ENCODE measurements at places on chromosomes 3 and 15.

GRCh38 chr15:48761393-48762158 is 49.3 kb downstream of the CEP152 start:
- no peak for DNase-seq

GRCh38 chr3:77042343-77042742 is 2.4 kb downstream of the ROBO2 start:
- no peak for DNase-seq

GRCh38 chr3:194994551-194994981 is 276.4 kb downstream of the XXYLT1 start:
- DNase-seq, result no peak

DNA sequence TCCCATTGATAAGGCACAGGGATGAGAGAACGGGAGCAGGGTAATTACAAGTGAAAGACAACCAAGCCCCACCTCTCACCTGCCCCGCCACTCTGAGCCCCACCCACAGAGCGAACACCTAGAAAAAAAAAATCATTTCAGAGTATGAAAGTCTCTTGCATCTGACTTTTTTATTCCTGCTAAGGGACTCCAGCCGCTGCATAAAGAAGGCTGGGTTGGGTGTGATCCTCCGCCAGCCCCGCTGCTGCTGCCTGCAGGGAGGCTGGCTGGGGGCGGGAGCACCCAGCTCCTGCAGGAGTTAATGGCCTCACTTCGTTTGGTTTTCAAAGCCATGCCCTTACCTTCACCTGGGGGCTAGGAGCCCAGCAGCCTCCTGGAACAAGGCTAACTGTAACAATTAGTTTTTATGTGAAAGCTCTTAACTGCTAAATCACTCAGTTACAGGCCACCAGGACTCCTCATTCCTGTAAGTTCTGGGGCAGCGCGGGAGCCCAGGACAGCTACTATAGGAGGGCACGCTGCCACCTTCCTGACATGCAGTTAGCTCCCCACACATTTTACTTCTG is 78.0 kb upstream of the SNRPA1 start:
- DNase-seq, result no peak

DNA sequence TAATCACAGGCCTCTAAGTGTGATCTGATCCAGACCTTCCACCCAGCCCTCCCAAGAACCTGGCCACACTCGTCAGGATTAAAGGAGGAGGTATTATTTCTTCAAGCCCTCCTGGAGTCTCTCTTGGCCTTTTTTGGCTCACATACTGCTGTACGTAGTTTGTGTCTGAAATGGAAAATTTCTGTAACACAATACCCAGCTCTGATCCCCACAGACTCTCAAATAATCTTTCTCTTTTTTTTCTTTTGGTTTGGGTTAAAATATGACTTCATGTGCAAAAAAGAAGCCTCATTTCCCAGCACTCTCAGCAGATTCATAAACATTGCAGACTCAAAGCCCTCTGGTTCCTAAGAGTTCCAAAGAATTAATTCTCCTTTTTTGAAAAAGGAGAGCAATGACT is 96.5 kb upstream of the PHLDB2 start:
- DNase-seq, result no peak

DNA sequence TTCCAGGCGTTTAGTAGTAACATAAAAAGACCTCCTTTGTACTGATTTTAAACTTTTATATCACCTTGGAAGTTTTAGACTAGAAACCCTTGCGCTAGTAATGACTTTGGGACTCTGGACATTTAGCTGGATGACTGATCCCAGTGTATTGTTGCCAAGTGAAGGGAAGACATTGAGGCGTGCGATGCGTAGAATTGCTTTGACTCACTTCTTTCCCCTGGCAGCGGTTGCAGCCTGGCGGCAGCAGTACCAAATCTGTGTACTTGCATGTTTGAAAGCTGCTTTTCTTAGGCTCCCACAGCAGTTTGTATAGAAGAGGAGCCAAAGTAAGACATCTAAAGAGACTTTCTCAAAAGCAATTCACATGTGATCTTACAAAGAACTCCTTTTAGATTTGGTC is 151.6 kb downstream of the BBX start:
- DNase-seq, result no peak

- DNase-seq, result no peak
These were observed 79.8 kb downstream of the RFTN1 start for GRCh38 chr3:16433701-16434151.

GRCh38 chr3:125062904-125063618 is 7.3 kb upstream of the HEG1 start:
- DNase-seq, result no peak

GRCh38 chr15:75107516-75107907 is 84.1 kb downstream of the PPCDC start:
- DNase-seq, result no peak

- no peak for DNase-seq
These were observed 23.2 kb upstream of the LAMP3 start for GRCh38 chr3:183185696-183186095.

- no peak for DNase-seq
These were observed 611.4 kb upstream of the NAALADL2 start for GRCh38 chr3:174247687-174248152.
